ENCODE measurements at places on chromosomes 4 and X. TPM values are rescaled to one million over a fixed set of nuclear protein-coding genes. Genes with fewer than 3 reads are reported as not detected.

GRCh38 chr4:187393531-187394344 is 601.8 kb upstream of the ZFP42 start:
- H3K27me3 ChIP-seq: no peaks in the 10 kb centered on the region
- H3K36me3 ChIP-seq: no peaks in the 10 kb centered on the region
- H3K27ac ChIP-seq: no peak overlapping the region

GRCh38 chr4:95506264-95506663 is 42.5 kb downstream of the UNC5C start:
- H3K4me3 ChIP-seq: no peak overlapping the region
- no peaks in the 10 kb centered on the region for H3K27me3 ChIP-seq
- no peaks in the 10 kb centered on the region for H3K36me3 ChIP-seq
- H3K27ac ChIP-seq: no peak overlapping the region

DNA sequence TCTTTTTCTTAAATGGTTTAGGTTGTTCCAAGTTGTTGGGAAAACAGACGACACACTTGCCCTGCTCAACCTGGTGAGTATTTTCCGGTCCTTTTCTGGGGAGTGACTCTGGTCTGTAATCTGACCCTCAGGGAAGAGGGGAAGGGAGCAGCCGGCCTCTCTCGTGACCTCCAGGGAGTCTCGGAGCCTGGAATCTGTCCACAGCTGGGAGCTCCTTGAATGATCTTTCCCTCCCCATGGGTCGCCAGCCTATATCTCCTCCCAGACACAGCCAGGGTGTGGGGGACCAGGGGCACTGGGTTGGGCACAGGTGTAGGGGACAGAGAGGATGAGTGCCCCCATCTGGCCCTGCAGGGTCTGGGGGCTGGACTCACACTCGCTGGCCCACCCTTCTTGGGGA is 18.9 kb downstream of the TMEM175 start:
- peaks cover 9% of the 10 kb centered on the region for H3K36me3 ChIP-seq
- no peaks in the 10 kb centered on the region for H3K27me3 ChIP-seq
- DNase-seq: no peak
- no peak overlapping the region for H3K27ac ChIP-seq
- no peaks in the 10 kb centered on the region for H3K4me1 ChIP-seq
- H3K4me3 ChIP-seq: no peak overlapping the region

- no peaks in the 10 kb centered on the region for H3K27me3 ChIP-seq
- no peak overlapping the region for H3K27ac ChIP-seq
- DNase-seq: no peak
- H3K4me3 ChIP-seq: no peak overlapping the region
- no peaks in the 10 kb centered on the region for H3K36me3 ChIP-seq
These were observed 28.5 kb upstream of the SEPTIN6 start for GRCh38 chrX:119721487-119721886.

- H3K27ac ChIP-seq: no peak overlapping the region
- H3K36me3 ChIP-seq: no peaks in the 10 kb centered on the region
- no peaks in the 10 kb centered on the region for H3K4me1 ChIP-seq
- H3K27me3 ChIP-seq: no peaks in the 10 kb centered on the region
- DNase-seq: no peak
- no peak overlapping the region for H3K4me3 ChIP-seq
These were observed 11.9 kb downstream of the FSTL5 start for GRCh38 chr4:162151850-162152249.

- no peaks in the 10 kb centered on the region for H3K36me3 ChIP-seq
- H3K4me3 ChIP-seq: no peak overlapping the region
- H3K27ac ChIP-seq: no peak overlapping the region
These were observed 31.0 kb downstream of the XK start for GRCh38 chrX:37716602-37717001.

- no peak overlapping the region for H3K27ac ChIP-seq
- DNase-seq: no peak
- H3K4me3 ChIP-seq: no peak overlapping the region
- no peaks in the 10 kb centered on the region for H3K4me1 ChIP-seq
These were observed 2162.1 kb upstream of the TENM3 start for GRCh38 chr4:180081072-180081471.

DNA sequence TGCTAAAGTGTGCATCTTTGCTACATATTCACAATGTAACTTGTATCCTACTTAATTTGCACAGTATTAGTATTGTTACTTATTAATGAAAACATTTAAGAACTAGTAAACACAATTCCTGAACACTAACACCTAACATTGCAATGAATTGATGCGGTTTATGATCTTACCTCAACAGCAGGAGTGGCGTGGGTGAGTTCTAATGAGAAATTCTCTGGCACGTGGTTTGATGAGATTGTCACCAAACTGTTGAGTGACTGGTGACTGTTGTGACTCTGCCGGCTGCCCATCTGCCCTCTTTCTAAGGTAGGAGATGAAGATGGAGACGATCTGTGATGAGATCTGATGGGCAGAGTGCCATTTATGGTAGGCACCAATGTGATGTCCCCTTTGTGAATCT is 2.9 kb downstream of the PCDH18 start:
- peak overlapping the region; percentile 86 for H3K27ac ChIP-seq
- peaks cover 50% of the 10 kb centered on the region for H3K4me1 ChIP-seq
- peak overlapping the region; percentile 81 for H3K4me3 ChIP-seq
- no peak for DNase-seq

GRCh38 chr4:180923486-180923885 is 1319.7 kb upstream of the TENM3 start:
- no peak for DNase-seq
- no peak overlapping the region for H3K4me3 ChIP-seq
- H3K4me1 ChIP-seq: no peaks in the 10 kb centered on the region
- no peaks in the 10 kb centered on the region for H3K27me3 ChIP-seq

GRCh38 chr4:84622959-84623358 is 40.0 kb downstream of the CDS1 start:
- DNase-seq: no peak
- H3K27ac ChIP-seq: no peak overlapping the region
- H3K27me3 ChIP-seq: no peaks in the 10 kb centered on the region
- H3K4me3 ChIP-seq: no peak overlapping the region
- no peaks in the 10 kb centered on the region for H3K36me3 ChIP-seq

DNA sequence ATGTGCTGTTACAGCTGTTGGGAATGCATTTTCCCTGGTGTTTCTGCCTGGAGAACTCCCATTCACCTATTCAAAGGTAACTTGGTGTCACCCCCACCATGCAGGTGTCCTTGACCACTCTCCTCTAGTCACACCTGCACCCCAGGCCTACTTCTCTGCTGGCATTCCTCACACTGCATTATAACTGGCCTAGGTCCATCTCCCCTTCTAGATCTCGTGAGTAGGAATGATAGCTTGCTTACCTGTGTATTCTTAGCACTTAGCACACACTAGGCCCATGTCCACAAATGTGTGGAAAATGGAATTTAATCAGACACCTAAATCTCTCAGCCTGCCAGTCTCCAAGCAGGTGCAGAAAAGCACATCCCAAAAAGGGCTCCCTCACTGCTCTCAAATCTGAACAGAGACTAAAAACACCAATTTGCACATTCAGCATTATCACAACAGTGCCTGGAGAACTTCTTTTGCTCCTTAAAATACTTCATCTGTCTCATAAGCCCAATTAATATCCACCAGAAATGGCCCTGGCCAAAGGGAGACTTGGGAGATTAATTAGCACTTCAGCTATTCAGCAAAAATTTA is 18.3 kb downstream of the SCD5 start:
- H3K27ac ChIP-seq: no peak overlapping the region
- no peaks in the 10 kb centered on the region for H3K4me1 ChIP-seq
- H3K4me3 ChIP-seq: no peak overlapping the region
- DNase-seq: no peak

DNA sequence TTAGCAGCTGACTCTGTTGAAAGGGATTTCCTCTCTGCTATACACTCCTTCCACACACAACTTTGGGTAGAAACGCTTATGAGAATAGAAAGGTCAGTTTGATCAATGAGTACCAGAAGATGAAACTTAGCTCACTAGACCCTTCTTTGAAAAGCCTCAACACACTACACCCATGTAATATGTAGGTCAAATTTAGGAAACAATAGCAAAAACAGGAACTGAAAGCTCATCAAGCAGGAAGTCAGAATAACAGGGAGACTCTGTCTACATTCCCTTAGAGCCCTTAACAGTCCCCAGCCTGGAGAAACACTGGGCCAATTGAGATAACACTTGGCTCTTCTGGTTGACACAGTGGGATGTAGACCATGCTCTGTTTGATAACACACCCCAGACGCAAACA is 30.7 kb downstream of the SRPX2 start:
- no peak for DNase-seq
- H3K27ac ChIP-seq: no peak overlapping the region
- no peaks in the 10 kb centered on the region for H3K27me3 ChIP-seq
- H3K4me3 ChIP-seq: no peak overlapping the region
- H3K36me3 ChIP-seq: no peaks in the 10 kb centered on the region

Gene RAB39B
- 0.14 TPM for total RNA-seq

Gene CT83
- not detected for total RNA-seq

Gene CTAG1A
- not detected for total RNA-seq

Gene ARAP2
- total RNA-seq: 8.3 TPM

Gene COX7B2
- total RNA-seq: not detected

Gene PAGE1
- not detected for total RNA-seq

Gene UVSSA
- total RNA-seq: 29.0 TPM
